Activated T-cell treated with anti-CD3 and anti-CD28 coated beads, Interleukin-2, amount 50 U/mL, for 72 hours (primary cell): ENCODE measurements at places on chromosomes 3 and 15. TPM values are rescaled to one million over a fixed set of nuclear protein-coding genes. Genes with fewer than 3 reads are reported as not detected.

Gene DNAH12
- 0.21 TPM for total RNA-seq

Gene DLL4
- total RNA-seq: 0.19 TPM

Gene DPPA4
- 0.86 TPM for total RNA-seq

Gene SAMMSON
- total RNA-seq: not detected

Gene HTR3E
- not detected for total RNA-seq

Gene BMF
- total RNA-seq: 23.7 TPM

DNA sequence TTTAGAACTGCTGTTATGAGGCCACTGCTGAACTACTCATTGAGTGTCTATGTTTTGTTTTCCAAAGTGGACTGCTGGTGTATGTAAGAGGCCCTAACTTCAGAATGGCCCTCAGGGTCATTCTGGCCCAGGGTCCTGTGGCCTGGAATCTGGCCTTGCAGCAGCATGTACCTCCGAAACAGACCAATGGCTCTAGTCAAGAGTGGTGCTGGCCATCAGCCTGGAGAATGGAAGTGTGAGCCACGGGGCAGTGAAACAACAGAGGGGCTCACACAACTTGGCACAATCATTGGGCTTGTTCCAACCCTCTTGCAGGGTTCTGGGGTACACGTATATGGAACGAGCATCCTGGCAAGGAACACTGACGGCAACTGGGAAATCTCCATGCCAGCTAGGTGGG lies 40.5 kb downstream of the SCN5A start:
- no peak for DNase-seq
- H3K4me3 ChIP-seq: no peak overlapping the region

Gene IGSF10
- not detected for total RNA-seq

Gene C3orf80
- 0.10 TPM for total RNA-seq

Gene C15orf39
- total RNA-seq: 22.0 TPM

- H3K27ac ChIP-seq: no peak overlapping the region
- DNase-seq: no peak
- H3K27me3 ChIP-seq: peaks cover 5% of the 10 kb centered on the region
- no peak overlapping the region for H3K4me3 ChIP-seq
Observed at GRCh38 chr15:52924630-52925029, 134.5 kb upstream of the ONECUT1 start.

DNA sequence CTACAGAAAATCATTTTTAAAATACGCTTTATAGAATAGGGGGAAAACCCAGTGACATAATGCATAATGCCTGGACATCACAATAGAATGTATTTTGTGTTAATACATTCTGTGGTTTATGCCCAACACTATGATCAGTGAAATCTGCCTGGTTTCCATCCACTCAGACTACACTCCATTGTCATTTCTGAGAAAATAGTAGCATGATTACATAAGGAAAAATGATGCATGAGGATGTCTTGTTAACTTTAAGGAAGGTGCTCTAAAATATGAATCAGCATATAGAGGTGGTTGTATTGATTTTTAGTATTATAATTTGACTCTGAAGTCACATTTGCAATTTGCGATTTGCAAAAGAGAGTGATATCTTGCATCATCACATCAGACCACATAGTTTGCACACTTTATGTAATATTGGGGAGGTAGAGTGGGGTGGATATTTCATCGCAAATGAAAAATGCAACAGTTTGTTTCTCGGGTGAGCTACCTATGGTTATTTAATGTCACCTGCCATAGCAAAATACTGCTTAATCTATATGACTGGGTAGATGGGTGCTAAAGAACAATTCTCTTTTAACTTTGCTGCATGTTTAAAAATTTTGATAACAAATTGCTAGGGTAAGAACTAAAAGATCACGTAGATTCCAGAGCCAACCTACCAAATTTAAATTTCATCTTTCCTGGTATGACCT lies 403.9 kb downstream of the IL5RA start:
- H3K27ac ChIP-seq: no peak overlapping the region
- no peaks in the 10 kb centered on the region for H3K4me1 ChIP-seq
- no peak for DNase-seq
- H3K36me3 ChIP-seq: no peaks in the 10 kb centered on the region

DNA sequence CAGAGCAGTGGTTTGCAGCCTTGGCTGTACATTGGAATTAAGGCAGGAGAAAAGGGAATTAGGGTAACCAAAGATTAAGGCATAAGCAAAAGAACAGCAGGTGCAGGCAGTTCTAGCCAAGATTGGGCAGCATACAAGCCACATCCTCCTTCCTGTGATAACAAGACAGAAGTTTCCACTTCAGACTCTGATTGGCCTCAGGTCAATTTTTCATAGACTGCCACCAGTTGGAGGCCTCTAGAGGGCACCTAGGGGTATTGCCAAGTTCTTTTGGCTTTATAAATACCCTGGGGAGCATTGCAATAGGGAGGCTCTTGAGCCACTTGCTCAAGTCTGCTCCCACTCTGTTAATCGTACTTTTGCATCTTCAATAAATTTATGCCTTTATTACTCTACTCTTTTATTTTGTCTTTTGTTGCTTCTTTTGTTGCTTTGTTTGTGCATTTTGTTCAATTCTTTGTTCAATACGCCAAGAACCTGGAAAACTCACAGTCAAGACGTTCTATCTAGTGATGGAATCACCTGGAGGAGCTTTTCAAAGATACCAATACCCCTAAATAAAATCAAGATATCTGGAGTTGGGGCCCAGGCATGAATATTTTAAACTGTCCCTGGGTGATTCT lies 32.2 kb upstream of the FMN1 start:
- peak; percentile 60 for DNase-seq
- H3K4me1 ChIP-seq: peaks cover 5% of the 10 kb centered on the region
- peaks cover 2% of the 10 kb centered on the region for H3K27me3 ChIP-seq
- no peak overlapping the region for H3K4me3 ChIP-seq
- H3K36me3 ChIP-seq: no peaks in the 10 kb centered on the region
- H3K27ac ChIP-seq: no peak overlapping the region
